ENCODE measurements at places on chromosomes 2 and 18.

DNA sequence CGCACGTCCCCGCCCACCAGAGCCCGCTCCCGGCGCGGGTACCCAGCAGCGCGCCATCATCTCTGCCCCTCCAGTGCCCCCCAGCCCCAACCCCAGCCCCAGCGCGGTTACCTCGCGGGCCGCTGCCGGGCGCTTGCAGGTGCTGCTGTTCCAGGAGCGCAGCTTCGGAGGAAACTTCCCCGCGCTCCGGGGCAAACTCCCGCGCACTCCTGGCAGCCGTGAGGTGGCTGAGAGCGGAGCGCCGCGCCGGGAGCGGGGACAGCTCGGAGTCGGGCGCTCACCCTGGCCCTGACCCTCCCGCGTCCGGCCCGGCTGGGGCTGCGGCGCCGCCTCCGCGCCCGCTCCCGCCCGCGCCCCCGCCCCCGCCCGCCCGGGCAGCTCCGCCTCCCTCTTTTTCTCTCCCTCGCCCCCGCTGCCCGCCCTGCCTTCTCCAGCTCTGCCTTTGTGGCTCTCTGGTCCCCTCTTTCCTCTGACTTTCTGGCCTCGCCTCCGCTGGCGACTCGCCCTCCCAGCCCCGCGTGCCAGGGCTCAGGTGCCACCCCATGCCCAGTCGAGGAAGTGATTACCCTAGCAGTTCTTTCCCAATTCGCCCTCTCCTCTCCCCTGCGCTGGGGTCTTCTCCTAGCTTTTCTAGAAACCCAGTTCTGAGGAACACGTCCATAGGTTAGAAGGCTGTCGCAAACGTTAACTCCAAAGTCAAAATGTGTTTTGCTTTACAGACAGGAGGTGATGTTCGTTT is at the start of gene CHST9:
TSS of gene CHST9 (minus strand) at position 284 of the 739 bp plus-strand sequence. CDS start 42,499 bp downstream, outside the sequence.
- no peak for DNase-seq

GRCh38 chr2:17336458-17336857 is 181.8 kb downstream of the RAD51AP2 start:
- DNase-seq: no peak

DNA sequence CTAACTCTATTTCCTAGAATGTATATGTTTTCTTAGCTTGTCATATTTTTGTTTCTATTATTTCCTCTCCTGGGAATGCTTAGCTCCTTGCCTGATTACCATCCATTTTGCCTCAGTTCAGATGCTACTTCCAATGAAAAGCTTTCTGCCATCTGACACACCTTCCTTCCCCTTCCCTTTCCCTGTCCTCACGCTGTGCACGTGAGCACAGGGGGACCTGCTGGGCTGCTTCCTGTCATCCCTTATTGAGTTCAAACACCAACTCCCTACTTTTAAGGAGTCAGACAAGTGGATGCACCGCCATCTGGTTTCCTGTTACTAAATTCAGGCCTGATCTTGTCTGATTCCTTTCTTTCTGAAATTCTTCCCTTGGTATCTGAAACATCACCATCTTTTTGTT is 2.4 kb upstream of the INO80C start:
- DNase-seq: no peak

- no peak for DNase-seq
Observed at GRCh38 chr2:189363559-189363958, 77.7 kb upstream of the WDR75 start.

DNA sequence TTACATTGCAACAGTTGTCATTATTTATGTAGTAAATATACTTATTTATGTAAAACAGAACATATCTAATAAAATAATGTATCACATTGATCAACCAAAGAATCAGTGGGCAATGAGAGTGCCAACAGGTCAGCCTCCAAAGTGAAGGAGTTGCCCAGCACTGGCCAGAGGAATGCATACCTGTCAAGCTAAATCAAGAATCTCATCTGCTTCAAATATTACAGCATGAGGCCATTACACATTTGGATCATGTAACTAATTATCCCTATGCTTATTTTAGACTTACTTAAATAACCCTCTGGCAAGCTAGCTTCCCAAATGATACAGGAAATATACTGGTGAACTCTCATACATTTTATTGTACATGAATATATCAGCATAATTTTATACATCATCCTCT is 1211.7 kb upstream of the ACVR2A start:
- no peak for DNase-seq

DNA sequence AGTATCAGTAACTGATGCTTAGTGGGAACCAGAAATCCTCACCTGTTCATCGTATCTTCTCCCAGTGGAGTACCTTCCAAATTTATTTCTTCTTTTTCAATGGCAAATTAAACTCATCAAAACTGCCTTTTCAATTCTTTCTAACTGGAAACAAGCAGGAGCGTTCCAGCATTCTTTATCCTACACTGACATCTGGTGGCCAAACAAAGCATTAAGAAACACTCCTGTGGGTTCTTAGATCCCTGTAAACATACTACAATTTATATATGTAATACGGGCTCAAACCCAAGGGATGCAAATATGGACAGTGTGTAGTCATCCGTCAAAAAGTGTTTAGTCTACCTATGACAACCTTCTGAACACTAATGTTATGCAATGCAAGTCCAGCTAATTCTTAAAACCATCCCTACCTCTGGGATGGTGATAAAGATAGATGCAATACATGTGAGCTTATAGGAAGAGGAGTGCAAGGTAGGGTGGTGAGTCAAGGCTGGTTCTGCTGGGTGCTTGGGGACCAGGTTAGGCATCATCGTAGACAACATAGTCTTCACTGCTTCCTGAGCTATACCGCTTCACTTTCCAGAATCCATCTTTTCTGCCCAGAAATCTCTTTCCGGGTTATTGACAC is 375.0 kb downstream of the CTNNA2 start:
- DNase-seq: no peak

GRCh38 chr18:961644-962355 is 57.1 kb downstream of the ADCYAP1 start:
- DNase-seq: peak; percentile 0

DNA sequence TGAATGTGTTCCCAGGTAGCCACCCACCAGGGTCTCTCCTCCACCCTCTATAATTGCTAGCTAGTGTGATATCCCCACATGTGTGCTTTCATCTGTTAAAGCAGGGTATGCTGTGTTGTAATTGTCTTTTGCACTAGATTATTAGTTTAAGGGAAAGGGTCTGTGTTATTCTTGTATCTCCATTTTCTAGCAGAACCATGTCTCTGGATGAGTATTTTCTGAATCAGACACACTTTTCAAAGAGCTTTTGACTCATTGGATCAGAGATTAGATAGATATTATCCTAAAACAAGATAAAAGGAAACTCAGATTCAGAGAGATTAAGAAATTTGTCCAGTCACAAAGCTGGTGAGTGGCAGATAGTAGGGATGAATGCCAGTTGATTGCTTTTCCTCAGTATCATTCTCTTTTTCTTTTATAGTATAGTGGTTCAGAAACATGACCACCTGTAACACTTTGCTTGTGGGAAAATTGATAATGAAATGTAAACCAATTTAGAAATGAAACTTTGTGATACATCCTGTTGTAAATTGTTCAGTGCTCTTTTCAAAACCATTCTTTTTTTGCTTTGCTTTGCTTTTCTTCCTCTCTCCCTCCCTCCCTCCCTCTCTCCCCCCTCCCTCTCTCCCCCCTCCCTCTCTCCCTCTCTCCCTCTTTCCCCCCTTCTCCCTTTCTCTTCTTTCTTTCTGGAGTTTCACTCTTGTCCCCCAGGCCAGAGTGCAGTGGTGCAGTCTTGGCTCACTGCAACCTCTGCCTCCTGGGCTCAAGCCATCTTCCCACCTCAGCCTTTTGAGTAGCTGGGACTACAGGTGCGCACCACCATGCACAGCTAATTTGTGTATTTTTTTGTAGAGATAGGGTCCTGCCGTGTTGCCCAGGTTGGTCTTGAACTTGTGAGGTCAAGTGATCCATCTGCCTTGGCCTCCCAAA is 7.4 kb downstream of the MIB1 start:
- no peak for DNase-seq

GRCh38 chr18:37180086-37180485 is 351.2 kb downstream of the KIAA1328 start:
- DNase-seq: no peak

DNA sequence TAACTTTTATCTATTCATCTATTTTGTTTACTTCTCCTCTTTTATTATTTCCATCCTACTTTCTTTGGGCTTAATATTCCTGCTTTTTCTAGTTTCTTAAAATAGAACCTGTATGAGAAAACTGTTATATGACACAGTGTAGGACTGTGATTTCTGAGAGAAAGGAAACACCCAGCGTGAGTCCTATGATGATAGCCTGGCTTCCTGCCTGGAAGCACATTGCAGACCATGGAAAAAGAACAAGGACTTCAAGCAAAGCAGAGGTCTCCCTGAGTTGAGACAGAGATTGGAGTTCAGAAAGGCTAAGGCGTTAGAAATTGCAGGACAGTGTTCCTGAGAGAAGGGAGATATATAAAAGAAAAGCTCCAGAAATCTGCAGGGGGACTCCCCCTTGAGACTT is 7.8 kb downstream of the RBM44 start:
- DNase-seq: no peak

GRCh38 chr2:167602122-167602521 is 645.3 kb downstream of the STK39 start:
- no peak for DNase-seq

DNA sequence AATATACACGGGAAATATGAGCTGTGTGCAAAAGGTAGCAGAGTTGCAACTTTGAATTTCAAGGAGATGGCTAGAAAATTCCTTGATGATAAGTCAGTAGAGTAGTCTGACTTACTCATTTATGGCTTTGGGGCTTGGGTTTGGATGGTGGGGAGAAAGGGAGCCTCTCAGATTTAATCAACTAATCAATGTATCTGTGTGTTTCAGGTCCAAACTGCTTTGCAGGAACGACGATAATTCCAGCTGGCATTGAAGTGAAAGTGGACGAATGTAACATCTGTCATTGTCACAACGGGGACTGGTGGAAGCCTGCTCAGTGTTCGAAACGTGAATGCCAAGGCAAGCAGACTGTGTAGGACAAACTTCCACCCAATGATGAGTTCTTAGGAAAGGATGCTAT is 164.6 kb downstream of the VWC2L start:
- DNase-seq: no peak

- DNase-seq: no peak
Observed at GRCh38 chr18:3384664-3385563, 65.1 kb upstream of the TGIF1 start.

GRCh38 chr18:57088883-57089282 is 58.0 kb upstream of the BOD1L2 start:
- no peak for DNase-seq

DNA sequence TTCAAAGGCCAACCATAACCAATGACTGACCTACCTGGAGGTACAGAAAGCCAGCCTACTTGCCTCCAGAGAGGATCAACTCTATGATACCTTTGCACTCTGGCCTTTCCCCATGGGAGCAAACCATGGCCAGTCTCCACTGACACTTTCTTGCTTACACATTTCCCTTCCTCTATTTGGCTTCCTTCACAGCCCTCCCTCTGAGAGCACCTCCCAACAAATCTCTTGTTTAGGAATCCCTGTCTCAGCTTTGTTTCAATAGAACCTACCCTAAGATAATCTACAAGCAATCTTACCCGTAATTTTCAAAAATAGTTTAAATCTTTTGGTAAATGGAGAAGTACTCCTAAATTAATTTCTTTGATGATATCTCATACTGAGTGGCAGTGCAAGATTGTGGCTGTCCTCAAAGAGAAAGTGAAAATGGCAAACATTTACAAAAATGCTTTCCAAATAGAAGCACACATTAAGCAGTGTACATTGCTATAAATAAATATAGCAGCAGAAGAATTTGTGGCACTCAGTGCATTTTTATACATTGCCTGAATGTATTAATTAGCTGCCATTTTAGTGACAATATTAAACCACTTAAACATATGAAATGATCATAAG is 140.6 kb downstream of the CCDC148 start:
- DNase-seq: no peak

DNA sequence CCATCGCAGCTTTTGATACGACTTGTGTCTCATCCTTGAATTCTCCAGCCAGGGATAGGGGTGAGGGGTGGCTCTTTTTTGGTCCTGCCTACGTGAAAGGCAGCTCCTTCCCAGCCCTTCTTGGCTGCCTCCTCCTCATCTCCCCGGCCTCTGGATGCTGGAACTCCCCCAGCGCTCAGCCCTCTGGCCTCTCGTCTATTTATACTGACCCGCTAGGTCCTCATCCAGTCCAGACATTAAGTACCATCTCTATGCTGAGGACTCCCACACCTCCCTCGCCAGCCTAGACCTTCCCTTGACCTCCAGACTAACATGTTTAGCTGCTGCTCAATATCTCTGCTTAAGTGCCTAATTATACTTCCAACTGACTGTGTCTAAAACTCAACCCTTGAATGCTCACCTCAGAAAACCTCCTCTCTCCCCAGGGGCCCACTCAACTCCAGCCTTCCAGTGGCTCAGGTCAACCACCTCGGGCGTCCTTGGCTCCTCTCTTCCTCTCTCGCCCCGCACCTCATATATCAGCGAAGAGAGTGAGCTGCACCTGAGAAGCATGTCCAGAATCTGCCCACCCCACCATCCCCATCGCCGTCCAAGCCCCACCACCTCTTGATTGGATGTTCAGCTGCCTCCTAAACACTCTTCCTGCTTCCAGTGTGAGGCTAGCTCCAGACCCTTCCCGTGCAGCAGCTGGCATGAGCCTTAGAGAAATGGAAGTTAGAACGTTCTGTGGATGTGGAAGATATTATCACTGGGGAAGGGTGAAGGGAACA is 34.8 kb downstream of the TOGARAM2 start:
- DNase-seq: no peak

- DNase-seq: no peak
Observed at GRCh38 chr18:79512461-79513380, 117.0 kb downstream of the NFATC1 start.

DNA sequence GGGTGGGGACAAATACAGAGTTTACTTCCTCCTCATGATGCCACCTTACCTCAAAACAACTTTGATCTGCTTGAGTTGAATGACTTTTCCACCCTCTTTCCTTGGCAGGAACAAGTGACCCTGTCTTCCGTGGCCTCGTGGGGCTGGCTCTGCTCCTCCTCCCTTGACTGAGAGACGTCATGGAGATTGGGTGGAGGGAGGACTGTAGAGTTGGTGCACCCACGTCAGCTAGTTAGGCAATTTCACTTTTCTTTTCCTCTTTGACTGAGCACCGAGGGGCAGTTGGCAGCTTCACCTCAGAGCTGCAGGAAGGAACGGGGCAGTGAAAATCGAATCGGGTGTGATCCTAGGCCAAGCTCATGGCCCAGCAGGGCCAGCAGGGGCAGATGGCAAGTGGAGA is at the start of gene SP140:
TSS of gene SP140 (plus strand) at position 251 of the 400 bp plus-strand sequence. CDS start at position 360, 109 bp downstream.
- peak; percentile 66 for DNase-seq

DNA sequence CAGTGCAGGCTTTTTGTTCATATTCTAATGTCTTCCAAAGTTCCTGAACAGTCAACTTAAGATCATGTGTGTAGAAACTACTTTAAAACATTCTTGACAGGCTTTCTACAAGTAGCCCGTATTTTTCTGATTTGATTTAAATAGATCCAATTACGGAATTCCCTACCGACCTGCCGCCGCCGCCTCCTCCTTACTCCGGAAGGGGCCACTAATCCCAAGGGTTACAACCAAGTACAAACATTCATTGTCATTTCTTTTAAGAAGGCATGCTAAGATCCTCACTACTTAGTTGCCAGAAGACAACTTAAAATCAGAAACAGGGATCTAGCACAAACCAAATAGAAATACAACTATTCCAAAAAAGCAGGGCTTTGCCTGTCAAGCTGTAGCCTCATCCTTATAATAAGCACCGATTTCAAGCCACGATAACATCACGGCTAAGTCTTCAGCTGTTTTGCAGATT is 784 bp downstream of the WDR33 start:
- no peak for DNase-seq

Measured in activated effector memory CD4-positive, alpha-beta T cell treated with Interleukin-2 at 50 U/mL for 16 hours (primary cell).